Right renal pelvis (tissue), 4 donors: ENCODE measurements at places on chromosomes 11 and 22. TPM values are rescaled to one million over a fixed set of nuclear protein-coding genes. Genes with fewer than 3 reads are reported as not detected.

HBE1 gene
- polyA plus RNA-seq: 6.6 TPM

GRCh38 chr11:77054084-77054483 lies 12.7 kb upstream of the CAPN5 start:
- no peak for DNase-seq

CABP4 gene
- 0.45 TPM for polyA plus RNA-seq

GRCh38 chr11:60960405-60960804 lies 8.4 kb upstream of the SLC15A3 start:
- DNase-seq: no peak

- peak; percentile 58 for DNase-seq
Observed at GRCh38 chr11:79493555-79494171, 52.8 kb upstream of the TENM4 start.
